ENCODE measurements at places on chromosomes 7 and 10. TPM values are rescaled to one million over a fixed set of nuclear protein-coding genes. Genes with fewer than 3 reads are reported as not detected.

DNA sequence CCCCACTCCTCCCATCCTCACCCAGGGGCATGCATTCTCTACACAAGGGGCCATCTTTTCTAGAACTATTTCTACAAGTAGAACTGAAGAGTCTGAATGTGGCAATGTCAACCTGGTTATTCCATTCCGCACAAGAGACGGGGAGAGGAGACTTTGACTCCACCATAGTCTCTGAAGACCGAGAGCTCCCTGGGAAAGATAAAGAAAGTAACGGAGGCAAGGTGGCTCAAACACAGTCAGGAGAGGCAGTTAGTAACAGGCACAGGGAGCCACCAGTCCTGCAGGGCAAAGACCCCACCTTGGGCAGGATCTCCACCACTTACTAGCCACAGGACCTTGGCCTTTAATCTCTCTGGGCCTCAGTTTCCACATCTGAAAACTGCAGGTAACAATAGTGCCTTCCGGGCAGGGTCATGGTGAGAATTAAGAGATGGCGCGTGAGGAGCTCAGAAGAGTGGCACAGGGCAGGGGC, 100.3 kb downstream of the TNS3 start:
- no peak for DNase-seq

DNA sequence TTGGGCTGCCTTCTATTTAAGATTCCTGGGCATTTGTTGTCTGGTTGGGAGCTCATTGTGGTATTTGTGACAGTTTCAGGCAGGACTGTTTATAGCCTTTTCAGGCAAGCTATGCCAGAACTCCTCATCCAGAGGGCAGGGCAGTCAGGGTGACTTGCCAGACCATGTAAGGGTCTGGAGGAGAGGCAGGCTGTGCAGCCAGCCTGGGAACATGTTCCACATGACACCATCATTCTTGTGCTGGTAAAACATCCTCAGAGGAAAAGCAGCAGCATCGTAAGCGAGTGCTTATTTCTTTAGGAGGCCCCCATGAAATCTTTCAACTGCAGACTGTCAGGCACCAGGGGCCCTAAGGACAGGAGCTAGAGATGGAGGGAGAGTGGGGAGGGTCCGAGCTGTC, 44.0 kb upstream of the SORBS1 start:
- DNase-seq, result no peak

DNA sequence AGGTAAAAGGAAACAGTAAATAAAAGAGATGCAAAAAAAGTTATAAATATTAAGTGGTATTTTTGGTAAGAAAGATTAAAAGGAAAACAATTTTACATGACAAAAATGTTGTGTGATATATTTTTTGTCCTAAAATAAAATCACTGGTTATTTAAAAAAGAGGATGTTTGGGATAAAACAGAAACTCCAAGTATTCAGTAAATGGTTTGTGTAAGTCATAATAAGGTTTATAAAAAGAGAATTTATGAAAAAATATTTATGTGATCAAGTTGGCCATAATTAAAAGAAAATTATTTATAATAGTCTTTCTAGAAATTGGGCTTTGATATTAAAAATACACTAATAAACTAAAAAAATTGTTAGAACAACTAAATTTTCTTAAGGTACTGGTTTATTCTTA, 38.2 kb upstream of the FIGNL1 start:
- no peak for DNase-seq

DNA sequence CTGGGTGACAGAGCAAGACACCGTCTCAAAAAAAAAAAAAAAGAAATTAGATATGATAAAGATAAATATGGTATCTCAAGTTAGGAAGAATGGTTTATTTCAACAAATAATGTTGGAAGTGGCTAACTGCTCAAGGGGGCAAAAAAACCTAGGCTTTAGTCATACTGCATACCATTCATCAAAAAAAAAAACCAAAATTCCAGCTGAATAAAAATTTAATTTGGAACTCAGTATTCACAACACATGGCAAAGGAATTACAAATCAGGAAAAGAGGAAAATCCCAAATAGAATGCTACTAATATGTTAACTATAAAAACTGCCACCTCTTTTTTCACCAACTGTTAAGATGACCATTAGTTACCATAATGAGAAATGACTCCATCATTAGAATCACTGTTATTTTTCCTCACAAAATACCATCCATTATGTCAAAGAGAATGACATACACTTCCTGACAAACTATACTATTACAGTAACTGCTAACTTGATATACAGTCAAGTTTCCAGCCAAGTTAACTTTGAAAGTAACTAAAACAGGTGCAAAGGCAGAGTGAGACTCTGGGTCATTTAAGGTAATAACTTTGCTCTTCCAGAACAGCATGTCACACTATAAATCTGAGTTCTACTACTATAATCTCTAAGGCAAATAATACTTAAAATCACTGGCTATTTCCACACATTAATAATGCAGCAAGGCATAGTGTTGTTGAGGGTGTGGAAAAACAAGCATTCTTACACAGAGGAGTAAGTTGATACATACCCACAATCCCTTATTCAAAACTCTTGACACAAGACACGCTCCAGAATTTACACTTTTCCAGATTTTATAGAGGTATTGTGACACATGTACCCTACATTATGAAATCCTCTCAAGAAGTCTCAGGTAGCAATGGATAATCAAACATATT, 10.2 kb downstream of the KBTBD2 start:
- no peak for DNase-seq

DNA sequence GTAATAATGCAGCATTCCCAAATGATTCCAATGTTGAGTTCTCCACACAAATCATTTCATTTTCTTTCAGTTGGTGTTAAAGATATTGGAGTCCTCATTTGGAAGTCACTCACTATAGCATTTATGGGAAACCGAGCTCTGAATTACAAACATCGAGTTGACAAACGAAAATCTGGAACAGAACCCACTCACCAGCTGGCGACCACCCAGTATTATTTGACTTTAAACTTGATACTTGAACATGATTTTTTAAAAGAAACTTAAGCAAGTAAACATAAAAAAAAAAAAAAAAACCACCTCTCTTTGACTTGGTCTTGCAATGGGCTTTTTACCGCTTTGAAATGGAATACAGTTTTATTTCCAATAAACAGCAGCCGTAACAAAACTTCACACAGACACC, 576.6 kb upstream of the C7orf33 start:
- no peak for DNase-seq

DNA sequence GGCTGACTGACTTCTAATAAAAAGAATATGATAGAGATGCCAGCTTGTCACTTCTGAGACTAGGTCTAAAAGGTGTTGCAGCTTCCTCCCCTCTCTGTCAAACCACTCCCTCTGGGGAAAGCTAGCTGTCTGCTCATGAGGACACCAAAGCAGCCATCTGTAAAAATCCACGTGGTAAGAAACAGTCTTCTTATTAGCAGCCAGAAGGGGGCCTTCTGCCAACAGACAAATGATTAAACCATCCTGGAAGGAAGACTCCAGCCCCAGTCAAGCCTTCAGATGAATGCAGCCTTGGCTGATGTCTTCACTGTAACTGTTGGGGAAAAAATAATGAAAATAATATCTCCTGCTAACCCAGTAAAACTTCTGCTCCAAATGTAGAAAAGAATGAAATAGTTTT, 41.9 kb upstream of the DAGLB start:
- no peak for DNase-seq

The RBM20 gene
- 0.11 TPM for total RNA-seq

The TCERG1L gene
- not detected for total RNA-seq

The NEUROD6 gene
- not detected for total RNA-seq
